ENCODE measurements at places on chromosomes 5 and 9. TPM values are rescaled to one million over a fixed set of nuclear protein-coding genes. Genes with fewer than 3 reads are reported as not detected.

GABBR2 gene
- total RNA-seq = not detected

ARID3C gene
- not detected for total RNA-seq

UTP15 gene
- total RNA-seq = 31.8 TPM

PTCD2 gene
- total RNA-seq = 7.9 TPM

AJM1 gene
- 5.6 TPM for total RNA-seq

IL3 gene
- not detected for total RNA-seq

Measured in naive thymus-derived CD4-positive, alpha-beta T cell (primary cell).